Retina (tissue), 1 donor: ENCODE measurements at places on chromosomes 16 and 17.

DNA sequence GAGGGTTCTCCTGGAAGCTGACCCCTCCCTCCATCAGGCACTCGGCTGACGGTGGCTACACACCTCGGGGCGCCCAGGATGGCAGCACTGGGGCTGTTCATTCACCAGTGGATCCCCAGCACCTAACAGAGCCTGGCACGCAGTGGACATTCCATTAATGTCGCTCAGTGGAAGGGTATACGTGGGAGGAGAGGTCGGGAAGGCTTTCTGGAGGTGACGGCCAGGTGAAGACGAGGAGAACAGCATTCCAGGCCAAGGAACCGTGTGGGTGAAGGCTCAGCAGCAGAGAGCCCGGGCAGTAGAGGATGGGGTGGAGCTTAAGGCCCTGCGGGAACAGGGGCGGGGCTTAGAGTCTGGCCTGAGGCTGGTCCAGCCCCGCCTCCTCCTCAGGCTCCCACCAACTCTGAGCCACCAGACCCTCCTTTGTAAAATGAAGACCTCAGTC, 2.5 kb upstream of the HS3ST6 start:
- DNase-seq = peak; percentile 68

- DNase-seq = peak; percentile 51
Observed at GRCh38 chr16:75789237-75789636, 62.9 kb upstream of the CPHXL start.

GRCh38 chr17:41965694-41966462, 717 bp upstream of the CNP start:
- DNase-seq = no peak

- DNase-seq = no peak
Observed at GRCh38 chr17:7700510-7700909, 4.5 kb upstream of the EFNB3 start.

DNA sequence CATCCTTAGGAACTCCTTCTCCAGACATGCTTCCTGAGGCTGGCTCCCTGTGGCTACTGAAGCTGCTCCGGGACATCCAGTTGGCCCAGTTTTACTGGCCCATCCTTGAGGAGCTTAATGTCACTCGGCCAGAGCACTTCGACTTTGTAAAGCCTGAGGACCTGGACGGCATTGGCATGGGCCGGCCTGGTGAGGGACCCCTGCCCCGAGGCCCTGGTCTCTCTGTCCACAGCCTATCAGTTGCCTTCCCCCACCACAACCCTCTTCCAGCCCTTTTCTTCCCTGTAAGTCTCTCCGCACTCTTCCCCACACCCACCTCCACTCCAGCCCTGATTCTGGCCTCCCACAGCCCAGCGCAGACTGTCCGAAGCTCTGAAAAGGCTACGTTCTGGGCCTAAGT, 2.0 kb downstream of the TNK1 start:
- DNase-seq = peak; percentile 15
